ENCODE measurements at places on chromosomes 4 and X.

GRCh38 chr4:147862043-147862692 is 130.3 kb downstream of the ARHGAP10 start:
- DNase-seq = no peak

DNA sequence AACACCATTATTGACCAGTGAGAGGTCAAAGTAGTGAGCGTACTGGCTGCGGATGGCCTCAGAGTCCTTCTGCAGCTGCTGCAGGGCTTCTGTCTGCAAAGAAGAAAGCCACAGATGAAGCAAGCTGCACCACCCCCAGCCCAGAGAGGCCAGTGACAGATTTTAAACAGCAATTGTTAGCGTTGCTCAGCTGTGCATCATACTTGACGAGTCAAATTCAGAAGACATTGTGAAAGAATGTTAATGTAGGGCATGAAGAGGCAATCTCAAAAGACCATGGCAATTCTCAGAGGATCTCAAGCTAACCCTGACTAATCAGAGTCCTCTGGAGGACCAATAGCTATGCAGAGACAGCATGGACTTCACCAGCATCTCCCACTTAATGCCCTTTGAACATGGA is 16.6 kb downstream of the DKC1 start:
- no peak for DNase-seq

DNA sequence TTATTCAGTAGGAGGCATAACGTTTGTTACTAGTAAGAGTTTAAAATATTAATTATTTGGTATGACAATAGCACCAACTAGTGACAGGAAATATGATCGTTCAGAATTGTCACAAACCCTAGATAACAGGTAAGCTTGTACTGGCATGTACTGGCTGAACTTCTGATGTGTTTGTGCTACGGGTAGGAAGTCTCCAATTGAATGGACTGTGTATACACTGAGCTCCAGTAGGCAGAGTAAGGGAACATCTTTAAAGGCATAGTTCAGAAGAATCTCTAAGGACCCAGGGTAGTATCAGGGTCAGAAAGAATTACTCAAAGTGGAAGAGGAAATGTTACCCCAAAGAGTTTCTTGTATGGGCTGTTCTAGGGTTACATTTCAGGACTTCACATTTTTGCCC is 230.4 kb downstream of the EDA2R start:
- DNase-seq = no peak

GRCh38 chrX:118353081-118353850 is 7.4 kb downstream of the WDR44 start:
- no peak for DNase-seq

DNA sequence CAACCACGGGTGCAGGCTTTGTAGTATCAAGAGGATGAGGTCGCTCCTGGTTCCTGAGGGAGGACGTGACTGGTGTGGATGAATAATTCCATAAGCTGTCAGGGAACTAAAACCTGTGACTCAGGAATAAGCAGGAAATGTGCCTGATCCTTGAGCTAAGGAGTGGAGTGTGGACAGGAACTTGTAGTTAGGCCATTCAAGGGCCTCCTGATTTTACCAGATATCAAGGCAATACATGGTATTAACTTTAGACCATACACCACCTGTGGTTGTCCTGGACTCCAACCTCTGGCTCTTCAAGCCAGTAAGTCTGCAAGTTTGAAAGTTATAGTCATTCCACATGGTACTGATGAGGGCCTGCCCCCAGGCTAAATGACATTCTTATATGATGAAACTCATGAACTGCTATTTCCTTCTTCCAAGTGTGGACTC is 12.1 kb upstream of the ING2 start:
- DNase-seq = no peak

DNA sequence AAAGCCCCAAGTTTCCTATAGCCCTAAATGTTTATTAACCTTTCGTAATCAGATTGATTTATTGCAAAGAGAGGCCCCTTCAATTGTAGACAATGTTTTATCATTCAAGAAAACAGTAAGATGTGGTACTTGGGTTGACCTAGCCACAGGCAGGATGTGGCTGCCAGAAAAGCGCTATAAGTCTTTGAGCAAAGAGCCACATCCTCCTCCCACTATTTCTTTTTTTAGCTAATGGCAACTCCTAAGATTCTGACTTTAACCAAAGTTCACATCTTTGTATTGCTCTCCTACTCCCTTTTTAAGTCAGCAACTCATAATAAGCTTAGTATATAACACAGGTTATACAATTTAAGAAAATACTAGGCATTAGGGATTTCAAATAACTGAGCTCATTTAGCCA is 70.7 kb upstream of the PPP3CA start:
- DNase-seq = no peak

GRCh38 chr4:38082424-38083385 is 122.5 kb downstream of the PTTG2 start:
- DNase-seq = no peak

GRCh38 chr4:146381263-146381872 is 140.4 kb downstream of the SLC10A7 start:
- no peak for DNase-seq

GRCh38 chrX:53255738-53256191 is 25.6 kb downstream of the IQSEC2 start:
- DNase-seq = no peak

- no peak for DNase-seq
Measured at GRCh38 chr4:121358473-121358872, 22.3 kb downstream of the QRFPR start.

GRCh38 chr4:64174247-64174882 is 234.9 kb downstream of the TECRL start:
- DNase-seq = no peak

DNA sequence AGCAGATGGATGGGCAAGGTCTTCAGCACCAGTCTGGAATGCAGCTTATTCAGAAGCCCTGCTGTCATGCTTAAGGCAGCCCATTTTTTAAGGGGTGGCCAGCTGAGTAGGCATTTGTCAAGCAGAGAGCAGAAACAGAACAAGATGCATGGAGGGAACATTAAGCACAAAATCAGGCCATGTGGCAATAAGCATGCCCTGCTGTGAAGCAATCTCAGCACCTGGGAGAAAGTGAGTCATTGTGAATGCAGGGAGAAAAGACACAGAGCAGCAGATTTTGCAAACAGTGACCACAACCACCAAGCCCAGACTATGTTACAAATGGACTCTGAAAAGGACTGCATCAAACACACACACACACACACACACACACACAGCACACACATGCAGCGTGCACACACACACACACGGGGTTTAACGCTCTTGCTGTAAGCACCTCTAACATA is 94.1 kb upstream of the GALNT7 start:
- DNase-seq = no peak

DNA sequence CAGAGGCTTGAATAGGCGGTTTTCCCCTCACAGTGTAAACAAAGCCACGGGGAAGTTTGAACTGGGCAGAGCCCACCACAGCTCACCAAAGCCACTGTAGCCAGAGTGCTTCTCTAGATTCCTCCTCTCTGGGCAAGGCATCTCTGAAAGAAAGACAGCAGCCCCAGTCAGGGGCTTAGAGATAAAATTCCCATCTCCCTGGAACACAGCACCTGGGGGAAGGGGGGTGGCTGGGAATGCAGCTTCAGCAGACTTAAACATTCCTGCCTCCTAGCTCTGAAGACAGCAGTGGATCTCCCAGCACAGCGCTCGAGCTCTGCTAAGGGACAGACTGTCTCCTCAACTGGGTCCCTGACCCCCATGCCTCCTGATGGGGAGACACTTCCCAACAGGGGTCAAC is 44.0 kb upstream of the USP38 start:
- no peak for DNase-seq

DNA sequence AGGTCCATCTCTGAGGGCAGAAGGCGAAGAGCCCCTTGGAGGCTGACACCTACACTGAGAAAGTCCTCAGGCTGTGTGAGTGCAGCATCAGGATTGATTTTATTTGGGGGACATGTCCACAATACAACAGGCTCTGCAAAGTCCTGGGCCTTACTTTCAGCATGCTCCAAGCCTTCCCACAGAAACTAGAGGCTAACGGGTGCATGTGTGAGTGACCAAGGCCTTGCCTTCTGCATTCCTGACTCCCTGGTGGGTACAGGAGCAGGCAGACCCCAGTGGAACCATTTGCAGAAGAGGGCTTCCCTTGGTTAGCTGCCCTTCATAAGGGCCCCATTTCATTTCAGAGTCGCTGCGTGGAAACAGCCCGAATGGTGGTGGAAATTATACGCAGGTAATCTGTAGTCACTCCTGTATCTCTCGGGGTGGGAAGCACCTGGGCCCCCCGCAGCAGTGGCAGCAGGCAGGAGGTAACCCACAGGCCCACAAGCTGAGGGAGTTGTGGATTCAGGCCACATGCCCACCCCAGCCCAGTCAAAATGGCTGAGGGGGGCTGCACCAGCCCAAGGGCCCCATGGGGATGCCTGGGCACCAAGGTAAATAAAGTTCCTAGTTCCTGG is 37.7 kb downstream of the NSG1 start:
- no peak for DNase-seq

GRCh38 chr4:27059446-27059845 is 198.8 kb downstream of the STIM2 start:
- no peak for DNase-seq
